NCI-H2081 treated with DMSO at 0.1 percent for 48 hours (cell line): ENCODE measurements at places on chromosomes 12 and 14.

- DNase-seq = no peak
Observed at GRCh38 chr12:132328282-132329029, 933 bp downstream of the GALNT9 start.

DNA sequence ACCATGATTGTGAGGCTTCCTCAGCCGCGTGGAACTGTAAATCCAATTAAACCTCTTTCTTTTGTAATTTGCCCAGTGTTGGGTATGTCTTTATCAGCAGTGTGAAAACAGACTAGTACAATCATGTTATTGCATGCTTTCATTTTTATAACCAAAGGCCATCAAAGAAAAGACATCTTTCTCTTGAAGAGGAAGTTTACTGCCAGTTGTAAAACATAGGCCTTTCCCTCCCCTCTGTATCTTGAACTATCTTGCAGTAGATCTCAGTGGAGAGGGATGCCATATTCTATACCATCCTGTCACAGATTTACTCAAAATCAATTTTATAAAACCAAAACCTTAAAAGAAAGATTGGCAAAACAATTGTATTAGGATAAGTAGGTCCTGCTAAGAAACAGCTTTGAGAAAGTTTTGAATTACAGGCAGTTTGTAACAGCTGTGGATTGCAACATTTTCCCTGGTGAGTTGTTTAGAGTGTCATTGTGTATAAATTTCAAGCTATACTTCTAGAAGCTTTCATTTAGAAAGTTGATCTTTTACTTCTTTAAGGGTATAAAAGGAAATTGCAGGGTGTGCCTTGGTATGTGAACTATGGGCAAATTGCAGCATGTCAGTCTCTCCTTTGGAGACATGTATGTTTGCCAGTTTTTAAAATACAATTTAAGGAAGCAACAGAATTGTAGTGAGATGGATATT, 128.0 kb downstream of the ATP23 start:
- no peak for DNase-seq

DNA sequence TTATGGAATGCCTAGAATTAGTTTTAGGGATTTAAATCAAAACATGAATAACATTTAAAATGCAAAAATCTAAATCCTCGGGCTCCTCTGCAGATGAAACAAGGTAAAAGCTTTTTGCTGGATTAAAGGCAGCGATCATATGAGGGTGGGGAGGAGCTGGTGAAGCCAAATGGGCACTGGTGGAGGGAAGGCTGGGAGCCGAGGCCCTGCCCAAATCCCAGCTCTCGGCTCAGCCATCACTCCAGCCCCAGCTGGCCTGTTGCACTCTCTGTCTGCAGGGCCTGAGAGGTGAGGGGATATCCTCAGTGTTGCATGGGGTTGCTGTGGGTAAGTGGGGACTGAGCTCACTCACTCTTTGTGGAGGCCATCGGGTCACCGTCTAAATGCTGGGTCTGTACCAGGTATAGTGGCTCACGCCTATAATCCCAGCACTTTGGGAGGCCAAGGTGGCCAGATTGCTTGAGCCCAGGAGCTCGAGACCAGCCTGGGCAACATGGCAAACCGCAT, 28.6 kb downstream of the CALM1 start:
- DNase-seq = no peak

DNA sequence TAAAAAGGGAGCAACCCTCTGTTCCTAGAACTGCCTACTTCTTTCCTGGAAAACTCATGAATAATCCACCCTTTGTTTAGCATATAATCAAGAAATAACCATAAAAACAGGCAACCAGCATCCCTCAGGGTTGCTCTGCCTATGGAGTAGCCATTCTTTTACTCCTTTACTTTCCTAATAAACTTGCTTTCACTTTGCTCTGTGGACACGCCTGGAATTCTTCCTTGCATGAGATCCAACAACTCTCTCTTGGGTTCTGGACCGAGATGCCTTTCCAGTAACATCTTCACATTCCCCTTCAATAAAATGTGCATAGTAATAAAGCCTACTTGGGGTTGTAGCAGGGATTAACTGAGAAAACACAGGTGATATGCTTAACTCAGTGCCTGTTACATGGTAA, 286.4 kb upstream of the AMIGO2 start:
- DNase-seq = no peak

- no peak for DNase-seq
Observed at GRCh38 chr12:105267711-105268110, 31.7 kb upstream of the APPL2 start.

DNA sequence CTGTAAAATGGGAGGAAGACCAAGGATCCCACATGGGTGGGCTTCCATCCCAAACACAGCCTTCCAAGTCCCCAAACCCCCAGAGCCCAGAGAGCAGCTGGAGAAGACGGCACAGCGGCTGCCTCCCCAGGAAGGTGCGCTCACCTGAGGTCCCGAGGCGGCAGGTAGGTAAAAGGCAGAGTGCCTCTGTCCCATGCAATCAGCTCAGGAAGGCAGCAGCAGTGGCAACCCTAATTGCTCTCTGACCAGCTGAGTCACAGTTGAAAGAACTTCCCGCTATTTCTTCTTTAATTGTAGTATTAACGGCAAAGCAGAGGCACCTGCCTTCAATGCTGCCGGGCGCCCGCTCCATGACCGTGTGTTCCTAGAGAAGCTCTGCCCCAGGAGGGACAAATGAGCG, 91.1 kb upstream of the BCL11B start:
- no peak for DNase-seq

DNA sequence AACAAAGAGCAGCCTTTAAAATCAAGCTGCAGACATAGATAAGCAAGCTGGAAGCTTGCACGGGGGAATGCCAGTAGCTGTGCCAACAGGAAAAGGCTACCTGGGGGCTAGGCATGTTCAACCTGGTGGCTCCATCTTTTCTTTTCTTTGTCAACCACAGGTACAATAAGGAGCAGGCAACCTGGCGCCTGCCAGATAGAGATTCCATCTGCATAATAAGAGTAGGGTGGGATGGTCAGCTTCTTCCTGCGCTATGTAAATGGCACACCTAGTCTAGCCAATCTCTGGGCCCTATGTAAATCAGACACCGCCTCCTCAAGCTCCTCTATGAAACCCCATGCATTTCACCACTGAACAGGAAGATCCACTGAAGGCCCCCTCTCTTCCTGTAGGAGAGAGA, 87.4 kb upstream of the PKP2 start:
- no peak for DNase-seq

- DNase-seq = no peak
Observed at GRCh38 chr14:35292770-35293561, 784 bp downstream of the PSMA6 start.

GRCh38 chr14:95210699-95211098, 53.4 kb upstream of the DICER1 start:
- DNase-seq = no peak

GRCh38 chr12:132109741-132110140, 34.4 kb downstream of the DDX51 start:
- no peak for DNase-seq

DNA sequence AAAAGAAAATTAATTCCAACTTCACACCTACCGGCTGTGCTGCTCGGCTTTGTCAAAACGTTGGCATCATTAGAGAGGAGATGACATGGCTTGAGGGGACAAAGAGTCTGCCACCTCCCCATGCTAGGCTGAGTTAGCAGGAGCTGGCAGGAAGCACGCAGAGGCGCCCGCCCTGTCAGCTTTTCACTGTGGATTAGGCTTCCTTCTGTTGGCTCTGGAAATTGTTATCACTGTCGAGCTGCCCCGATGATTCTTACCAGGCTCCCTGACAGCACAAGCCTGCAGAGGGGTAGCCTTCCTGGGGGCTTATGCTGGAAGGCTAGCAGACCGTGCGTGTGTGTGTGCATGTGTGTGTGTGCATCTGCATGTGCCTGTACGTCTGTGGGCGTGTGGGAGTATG, 490.9 kb upstream of the TBX3 start:
- no peak for DNase-seq

DNA sequence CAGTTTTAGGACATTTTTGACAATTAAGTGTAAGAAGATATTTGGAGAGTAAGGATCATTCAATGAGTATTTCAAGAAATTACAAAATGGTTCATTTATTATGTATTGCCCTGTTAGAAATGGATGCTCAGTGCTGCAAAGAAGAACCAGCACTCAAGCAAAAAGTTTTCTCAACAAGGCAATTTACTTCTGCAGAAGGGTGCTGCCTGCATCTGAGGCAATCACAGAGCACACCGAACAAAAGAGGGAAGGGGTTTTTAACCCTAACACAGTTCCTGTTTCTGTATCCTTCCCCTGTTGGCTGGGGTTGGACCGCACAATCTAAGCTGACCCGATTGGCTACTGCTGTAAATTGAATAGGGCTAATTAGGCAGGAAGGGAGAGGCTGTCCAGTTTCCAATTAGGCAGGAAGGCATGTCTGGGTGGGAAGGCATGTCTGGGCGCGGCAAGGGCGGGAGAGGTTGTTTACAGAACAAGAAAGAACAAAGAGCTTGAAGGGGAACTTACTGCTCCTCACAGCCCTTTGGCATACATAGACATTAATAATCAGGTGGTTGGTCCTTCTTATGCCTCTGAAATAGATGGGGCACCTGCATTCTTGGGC, 41.4 kb downstream of the SPTSSA start:
- DNase-seq = no peak

DNA sequence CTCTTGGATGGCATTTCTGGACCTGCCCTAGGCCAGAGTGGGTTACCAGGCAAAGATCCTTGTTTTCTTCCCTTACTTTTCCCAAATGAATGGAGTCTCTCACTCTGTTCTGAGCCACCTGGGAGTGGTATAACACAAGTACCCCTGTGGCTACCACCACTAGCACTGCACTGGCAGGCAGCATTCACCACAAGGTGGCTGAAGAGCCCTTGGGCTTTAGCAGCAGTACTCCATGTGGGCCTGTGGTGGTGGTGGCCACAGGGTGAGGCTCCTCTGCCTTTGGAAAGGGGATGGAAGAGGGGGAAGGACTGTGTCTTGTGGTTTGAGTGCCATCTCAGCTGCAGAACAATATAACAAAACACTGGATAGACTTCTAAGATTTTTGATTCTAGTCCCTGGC, 38.1 kb upstream of the LMNTD1 start:
- DNase-seq = no peak

DNA sequence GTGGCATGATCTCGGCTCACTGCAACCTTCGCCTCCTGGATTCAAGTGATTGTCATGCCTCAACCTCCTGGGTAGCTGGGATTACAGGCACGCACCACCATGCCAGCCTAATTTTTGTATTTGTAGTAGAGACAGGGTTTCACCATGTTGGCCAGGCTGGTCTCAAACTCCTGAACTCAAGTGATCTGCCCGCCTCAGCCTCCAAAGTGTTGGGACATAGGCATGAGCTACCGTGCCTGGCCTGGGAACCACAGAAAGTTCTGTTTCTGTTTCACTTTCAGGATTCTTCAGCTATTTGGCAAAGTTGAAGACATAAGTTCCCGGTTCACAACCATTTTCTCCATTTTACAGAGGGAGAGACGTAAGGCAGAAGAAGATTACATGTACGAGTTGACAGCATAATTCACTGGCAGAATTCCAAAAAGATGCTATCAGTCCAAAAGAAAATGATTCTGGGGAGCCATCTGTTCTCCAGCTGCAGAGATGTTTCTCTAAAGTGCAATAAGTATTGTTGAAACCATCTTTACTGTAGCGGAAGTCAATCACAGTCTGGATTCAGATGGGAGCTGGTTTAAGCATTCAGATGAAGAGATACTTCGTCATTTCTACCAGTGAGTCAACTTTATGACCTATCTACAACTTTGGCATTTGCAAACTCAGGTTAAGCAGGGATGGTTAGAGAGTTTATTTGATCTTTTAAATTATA, 8.1 kb upstream of the RNF34 start:
- DNase-seq = no peak

GRCh38 chr14:68518761-68519670, 273.9 kb downstream of the ZFP36L1 start:
- no peak for DNase-seq

DNA sequence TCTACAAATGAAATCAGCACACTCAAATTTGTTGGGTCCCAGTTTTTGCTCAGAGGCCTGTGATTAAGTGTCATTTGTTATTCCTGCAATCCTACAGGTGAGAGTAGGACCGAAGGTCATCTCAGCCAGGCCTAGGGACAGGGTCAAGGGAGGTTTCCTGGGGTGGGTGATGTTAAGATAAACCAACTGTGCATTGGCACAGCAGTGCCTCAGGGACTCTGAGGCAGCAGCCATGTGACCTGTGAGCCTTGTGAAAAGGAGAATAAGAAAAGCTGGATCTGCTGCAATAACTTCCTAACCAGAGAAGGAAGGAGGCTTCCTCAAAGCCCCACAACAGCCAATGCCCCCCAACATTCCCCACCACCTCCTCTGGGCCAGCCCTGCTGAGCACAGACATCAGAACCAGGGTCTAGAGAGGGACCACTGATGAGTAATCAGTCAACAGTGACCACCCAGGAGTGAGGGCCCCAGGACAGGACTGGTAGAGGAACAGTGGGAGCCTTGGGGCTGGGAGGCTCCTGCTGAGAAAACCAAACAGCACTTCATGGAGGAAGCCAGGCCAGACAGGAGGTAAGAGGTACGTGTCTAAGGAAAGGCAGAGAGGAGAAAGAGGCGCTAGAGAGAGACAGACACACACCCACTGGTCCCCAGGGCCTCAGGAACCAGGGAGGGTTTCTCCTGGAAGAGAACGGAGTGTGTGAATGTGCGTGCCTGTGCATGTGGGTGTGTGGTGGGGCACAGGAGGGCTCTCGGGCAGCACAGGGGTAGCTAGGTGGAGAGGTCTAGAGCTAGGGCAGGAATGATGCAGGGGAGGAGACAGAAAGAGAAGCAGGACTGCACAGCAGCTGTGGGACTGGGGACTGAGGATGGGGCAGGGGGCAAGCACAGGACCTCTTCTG, 82.4 kb downstream of the ITPK1 start:
- DNase-seq = no peak
